Uterine smooth muscle cell (primary cell): ENCODE measurements at places on chromosomes 11 and 22. TPM values are rescaled to one million over a fixed set of nuclear protein-coding genes. Genes with fewer than 3 reads are reported as not detected.

Gene SFI1
- 22.1 and 28.6 TPM in 2 replicates for total RNA-seq

Gene RASL10A
- total RNA-seq, result not detected in 2 replicates

Gene KCNJ1
- under 0.01 TPM in 1 of 2 replicates, not detected in the other for total RNA-seq

Gene CREB3L1
- 15.5 and 27.1 TPM in 2 replicates for total RNA-seq

Gene OR52N4
- not detected in 2 replicates for total RNA-seq

Gene VPREB1
- not detected in 2 replicates for total RNA-seq

Gene TMEM121B
- under 0.01 and 0.11 TPM in 2 replicates for total RNA-seq

Gene OR6T1
- total RNA-seq, result not detected in 2 replicates

Gene UBQLNL
- total RNA-seq, result not detected in 2 replicates

Gene SLC17A6
- not detected in 2 replicates for total RNA-seq

Gene CHRNA10
- 0.66 and 0.75 TPM in 2 replicates for total RNA-seq
